HEK293T (cell line): ENCODE measurements at places on chromosomes 6 and 20.

DNA sequence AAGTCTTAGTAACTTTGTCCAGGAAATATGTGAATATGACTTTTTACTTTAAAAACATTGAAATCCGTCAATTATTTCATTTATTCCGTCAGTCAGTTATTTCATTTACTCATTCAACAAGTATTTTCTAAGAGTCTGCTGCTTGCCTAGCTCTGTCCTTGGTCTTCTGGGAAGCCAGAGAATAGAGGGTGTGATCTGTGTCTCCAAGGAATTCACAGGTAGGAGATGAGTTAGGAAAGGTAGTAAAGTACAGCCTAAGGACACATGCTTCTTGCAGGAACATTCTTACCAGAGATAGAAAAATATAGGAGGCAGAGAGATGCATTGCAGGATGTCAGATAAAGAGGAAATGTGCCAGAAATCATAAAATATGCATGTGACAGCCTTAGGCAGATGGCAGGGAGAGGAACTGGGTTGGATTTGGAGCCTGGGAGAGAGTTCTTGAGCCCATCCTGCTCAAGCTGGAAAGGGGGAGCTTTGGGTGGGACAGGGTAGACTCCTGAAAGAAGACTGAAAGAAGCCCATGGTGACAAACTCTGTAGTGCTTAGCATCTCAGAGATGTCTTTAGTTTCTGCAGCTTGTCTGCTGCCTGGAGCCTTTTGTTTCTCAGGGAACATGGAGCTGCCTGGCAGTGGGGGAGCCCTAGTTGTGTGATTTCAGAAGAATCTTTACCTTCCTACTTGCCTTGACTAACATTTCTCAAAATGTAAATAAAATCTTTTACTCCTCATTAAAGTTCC is 3.5 kb downstream of the SH3BGRL2 start:
- no peak for DNase-seq

DNA sequence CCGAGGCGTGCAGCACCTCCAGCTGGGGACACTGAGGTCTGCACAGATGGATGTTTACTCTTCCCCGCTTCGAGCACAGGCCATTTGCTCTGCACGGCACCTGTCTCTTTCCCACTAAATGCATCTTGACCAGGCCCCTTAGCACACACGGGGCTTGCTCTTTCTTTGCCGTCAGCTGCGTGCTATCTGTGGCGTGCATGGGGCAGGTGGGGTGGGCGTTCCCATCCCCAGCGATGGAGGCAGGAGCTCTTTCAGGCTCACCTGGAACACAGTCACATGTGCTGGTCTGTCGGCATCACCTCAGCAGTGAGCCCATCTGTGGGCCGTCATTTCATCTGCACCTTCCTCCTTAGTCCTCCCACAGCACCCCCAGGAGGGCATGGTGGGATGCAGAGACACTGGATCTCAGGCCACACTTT is 35.1 kb downstream of the RBM38 start:
- no peak for DNase-seq

GRCh38 chr20:61440548-61441055 is 188.5 kb downstream of the CDH4 start:
- no peak for DNase-seq

- no peak for DNase-seq
Measured at GRCh38 chr20:24743641-24744040, 205.4 kb upstream of the CST7 start.

DNA sequence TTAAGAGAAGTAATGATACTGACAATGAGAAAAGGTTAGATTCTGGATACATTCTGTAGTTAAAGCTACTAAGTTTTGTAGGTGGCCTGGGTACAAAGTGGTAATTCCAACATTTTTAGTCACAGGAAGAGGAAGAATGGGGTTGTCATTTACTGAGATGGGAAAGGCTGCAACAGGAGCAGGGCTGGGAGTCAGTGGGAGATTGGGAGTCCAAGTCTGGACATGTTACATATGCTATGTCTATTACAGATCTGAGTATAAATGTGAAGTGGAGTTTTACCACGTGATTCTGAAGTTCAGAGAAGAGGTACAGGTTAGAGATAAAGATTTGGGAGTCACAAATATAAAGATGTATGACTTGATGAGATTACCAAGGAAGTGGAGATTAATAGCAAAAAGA is 116.2 kb downstream of the RWDD2A start:
- no peak for DNase-seq

- no peak for DNase-seq
Measured at GRCh38 chr20:46573234-46573633, 22.8 kb upstream of the OCSTAMP start.

GRCh38 chr20:38270869-38271605 is 10.5 kb upstream of the KIAA1755 start:
- DNase-seq: no peak

DNA sequence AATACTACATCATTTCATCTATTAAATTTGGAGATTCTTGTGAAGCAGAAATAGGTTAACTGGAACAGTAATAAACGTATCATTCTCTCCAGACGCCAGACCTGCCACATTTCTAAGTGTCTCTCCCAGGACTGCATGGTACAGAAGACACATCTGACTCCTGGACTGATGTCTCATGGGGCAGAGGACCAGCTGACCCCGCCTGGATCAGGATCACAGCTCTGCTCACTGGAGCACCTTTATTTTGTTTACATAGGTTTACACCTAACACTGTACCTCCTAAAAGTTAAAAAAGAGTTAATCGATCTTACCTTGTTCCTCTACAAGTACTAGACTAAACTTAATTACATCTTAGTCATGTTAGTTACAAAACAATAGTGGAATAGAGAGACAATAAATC is 11.2 kb downstream of the OVOL2 start:
- DNase-seq: no peak

DNA sequence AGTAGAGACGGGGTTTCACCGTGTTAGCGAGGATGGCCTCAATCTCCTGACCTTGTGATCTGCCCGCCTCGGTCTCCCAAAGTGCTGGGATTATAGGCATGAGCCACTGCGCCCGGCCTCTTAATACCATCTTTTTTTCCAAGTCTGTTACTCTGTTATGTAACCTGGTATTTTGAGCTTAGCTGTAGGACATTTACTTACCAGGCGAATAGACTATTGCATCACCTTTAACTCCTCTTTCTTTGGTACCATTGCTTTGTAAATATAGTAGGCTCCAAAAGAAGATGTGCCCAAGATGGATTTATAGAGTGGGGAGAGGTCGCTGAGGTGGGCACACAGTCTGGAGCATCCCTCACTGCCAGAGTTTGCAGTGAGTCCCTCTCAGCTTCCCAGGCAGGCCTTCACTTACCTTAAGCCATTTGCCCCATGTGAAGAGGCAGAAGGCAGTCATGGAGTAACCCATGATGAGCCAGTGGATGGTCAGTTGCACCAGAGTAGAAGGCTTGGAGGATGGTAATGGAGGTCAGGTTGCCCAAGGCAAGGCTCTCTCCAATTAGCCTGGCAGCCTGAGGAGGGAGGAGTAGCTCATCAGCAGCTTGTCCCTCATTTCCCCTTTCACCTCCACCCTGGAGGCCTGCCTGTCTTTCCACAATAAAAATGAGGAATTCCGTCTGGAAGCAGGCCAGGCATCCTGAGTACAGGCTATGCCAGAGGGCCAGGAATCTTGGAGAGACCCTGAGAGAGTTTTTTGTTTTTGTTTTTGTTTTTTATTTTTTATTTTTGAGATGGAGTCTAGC is 9.7 kb downstream of the TIAM2 start:
- DNase-seq: no peak

DNA sequence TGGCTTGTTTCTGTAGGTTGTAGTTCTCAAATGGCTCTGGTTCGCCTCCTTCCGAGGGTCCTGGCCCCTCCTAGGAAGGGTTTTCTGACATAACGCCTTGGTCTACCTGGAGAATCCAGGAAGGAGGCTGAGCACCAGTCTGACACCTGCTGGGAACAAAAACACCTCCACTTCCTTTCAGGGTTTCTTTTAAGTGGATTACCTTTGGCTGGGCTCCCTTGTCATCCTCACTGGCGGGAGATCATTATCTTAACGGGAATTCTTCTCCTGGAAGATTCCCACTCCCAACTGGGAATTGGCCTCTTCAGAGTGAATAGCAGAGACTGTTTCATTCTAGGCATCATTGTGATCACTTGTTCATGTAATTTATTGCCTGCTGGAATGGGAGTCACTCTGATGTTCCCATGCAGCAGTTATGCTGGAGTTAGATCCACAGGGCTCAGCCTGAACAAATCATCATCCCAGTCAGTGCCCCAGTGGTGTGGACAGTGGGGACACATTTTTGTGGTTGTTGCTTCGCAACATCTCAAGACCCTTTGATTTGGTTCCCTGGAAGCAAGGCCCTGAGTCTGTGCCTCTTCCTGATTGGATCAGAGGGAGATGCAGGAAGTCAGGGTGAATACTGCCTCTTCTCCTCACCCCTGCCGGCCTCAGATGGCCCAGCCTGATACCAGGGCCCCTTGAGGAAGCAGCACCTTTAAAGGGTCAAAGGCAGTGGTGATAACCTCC is 49.1 kb downstream of the LYRM2 start:
- DNase-seq: no peak

DNA sequence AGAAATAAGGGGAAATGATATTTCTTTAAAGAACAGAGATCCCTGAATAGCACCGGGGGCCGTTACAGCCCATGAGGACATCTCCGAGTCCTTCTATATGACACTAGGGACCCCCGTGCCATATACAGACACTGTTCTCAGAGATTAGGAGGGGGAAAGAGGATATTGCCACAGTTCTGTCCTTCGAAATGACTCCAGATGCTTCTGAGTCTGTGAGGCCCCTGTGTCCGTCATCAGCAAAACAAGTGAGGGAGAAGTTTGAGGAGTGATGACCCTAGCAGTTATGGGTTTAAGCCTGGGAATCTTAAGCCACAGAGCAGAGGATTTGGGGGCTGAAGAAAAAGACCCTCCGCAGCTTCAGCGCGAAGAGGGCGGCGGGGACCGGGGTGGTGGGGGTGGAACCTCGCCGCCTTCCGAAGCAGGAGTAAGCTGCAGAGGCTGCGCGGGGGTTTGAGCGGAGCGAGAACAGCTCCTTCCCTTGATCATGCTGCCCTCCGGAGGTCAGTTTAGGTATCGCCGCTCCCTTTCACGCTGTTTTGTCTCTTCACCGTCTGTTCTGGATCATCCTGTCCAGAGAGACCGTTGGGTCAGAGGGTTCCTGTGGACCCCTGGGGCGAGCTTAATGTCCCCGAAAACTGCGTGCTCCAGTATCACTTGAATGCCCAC is 23.6 kb downstream of the VPS52 start:
- DNase-seq: peak; percentile 80

DNA sequence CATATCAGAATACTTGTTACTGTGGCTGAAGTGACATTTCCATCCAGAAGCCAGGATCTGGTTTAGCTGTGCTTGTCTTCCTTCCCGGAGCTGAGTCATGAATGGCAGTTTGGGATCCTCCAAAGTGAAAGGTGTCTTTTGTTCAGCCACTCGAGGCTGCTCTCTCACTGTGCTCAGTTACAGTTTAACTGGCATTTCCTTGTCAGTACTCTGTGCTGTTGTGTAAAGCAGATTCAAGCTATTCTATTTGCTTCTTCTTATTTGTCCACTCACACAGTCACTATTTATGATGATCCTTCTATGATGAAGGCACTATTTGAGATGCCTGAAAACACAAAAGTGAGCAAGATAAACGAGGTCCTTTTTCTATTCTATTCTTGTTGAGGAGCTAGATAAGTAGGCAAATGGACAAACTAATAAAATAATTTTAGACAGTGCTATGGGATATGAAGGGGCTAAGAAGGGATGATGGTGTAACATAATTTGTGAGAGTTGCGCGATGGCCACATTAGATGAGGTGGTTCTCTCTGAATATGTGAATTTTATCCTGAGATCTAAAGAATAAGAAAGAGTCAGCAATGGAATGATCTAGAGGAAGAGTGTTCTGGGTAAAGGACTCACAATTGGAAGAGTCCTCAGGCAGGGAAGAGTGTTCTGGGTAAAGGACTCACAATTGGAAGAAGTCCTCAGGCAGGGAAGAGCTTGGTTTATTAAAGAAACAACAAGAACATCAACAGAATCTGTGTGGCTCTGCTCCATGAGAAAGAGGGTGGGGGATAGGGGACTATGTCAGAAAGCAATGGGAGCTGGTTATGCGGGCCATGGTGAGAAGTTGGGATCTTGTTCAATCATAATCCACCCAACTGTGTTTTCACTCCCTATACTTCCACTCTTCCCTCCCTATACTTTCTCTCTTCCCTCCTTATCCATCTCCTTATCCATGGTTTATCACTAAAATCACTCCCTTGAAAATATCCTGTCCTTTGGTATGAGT is 40.1 kb downstream of the CYP24A1 start:
- DNase-seq: no peak

GRCh38 chr6:36815962-36816735 is 23.1 kb downstream of the CPNE5 start:
- no peak for DNase-seq

- DNase-seq: no peak
Measured at GRCh38 chr6:131931063-131931750, 20.0 kb downstream of the CCN2 start.

- DNase-seq: no peak
Measured at GRCh38 chr20:50220093-50220893, 29.7 kb downstream of the CEBPB start.

GRCh38 chr6:148272597-148272996 is 70.0 kb upstream of the SASH1 start:
- no peak for DNase-seq
